ENCODE measurements at places on chromosomes 5 and 9. TPM values are rescaled to one million over a fixed set of nuclear protein-coding genes. Genes with fewer than 3 reads are reported as not detected.

The ROPN1L gene
- 1.9 TPM for total RNA-seq

The TYRP1 gene
- total RNA-seq: not detected

The CARD6 gene
- total RNA-seq: 8.6 TPM

The MSMP gene
- not detected for total RNA-seq

The NMUR2 gene
- not detected for total RNA-seq

The FOXI1 gene
- total RNA-seq: not detected

The RETREG1 gene
- 12.4 TPM for total RNA-seq

The TLX3 gene
- total RNA-seq: not detected

The ANKHD1 gene
- total RNA-seq: 109 TPM

The MEIKIN gene
- not detected for total RNA-seq

The SPINK5 gene
- 1.4 TPM for total RNA-seq

The GDNF gene
- total RNA-seq: 16.3 TPM

The AIF1L gene
- total RNA-seq: 11.6 TPM

The AGXT2 gene
- not detected for total RNA-seq

The FABP6 gene
- total RNA-seq: 1.4 TPM

The TEK gene
- 8.9 TPM for total RNA-seq

GRCh38 chr5:11522796-11523195 lies 381.4 kb downstream of the CTNND2 start:
- DNase-seq: no peak

DNA sequence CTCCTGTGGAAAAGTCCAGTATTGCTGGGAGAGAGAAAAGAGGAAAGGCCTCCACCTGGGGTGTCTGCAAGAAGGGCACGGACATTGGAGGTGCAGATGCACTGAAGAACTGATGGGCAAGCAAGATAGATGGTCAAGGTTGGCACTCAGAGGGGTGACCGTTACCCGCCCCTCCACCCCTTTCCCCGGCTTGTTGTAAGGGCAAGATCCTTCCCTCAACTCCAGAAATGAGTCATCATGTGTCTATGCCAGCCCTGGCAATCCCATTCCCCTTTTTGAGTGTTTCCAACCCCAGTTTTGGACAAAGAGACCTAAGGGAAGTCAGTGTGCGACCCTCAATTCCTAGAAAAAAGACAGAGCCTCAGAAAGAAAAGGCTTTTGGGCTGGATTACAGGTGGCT lies 34.9 kb upstream of the ATP6V1G1 start:
- DNase-seq: no peak

DNA sequence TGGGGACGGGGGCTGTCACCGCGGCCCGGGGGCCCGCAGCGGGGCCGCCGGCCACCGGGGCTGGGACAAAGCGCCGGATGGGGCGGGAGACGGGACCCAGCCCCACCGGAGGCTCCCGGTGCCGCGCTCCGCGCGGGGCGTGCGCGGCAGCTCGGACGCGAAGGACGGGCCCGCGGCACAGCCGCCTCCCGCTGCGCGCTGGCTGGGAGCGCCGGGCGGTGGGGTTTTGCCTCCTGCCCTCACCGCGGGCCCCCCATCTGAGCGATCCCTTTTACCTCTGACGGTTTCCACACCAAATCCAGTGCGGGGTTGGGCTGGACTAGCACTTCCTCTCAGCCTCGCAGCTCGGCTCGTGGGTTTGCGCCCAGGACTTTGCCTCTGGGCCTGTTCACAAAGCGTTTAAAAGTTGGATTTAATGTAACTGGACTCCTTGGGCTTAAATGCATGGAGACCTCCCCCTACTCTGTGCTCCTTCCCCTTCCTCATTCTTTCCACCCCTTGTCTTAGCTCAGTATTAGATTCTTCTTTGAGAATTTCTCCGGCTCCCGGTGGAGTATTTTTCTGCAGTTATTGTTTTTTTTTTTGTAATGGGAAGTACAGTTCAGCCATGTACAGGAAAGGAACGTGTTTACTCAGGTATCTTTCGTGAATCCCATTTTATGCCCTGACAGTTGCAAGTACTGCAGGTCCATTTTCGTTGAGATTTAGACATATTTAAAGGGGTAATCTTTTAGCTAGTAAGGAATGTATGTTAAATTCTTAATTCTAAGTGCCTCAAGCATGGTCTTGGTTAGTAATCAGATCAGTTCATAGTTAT lies 691 bp downstream of the FCHO2 start:
- DNase-seq: peak; percentile 78

GRCh38 chr5:60891667-60892066 lies 47.6 kb upstream of the ELOVL7 start:
- DNase-seq: no peak

DNA sequence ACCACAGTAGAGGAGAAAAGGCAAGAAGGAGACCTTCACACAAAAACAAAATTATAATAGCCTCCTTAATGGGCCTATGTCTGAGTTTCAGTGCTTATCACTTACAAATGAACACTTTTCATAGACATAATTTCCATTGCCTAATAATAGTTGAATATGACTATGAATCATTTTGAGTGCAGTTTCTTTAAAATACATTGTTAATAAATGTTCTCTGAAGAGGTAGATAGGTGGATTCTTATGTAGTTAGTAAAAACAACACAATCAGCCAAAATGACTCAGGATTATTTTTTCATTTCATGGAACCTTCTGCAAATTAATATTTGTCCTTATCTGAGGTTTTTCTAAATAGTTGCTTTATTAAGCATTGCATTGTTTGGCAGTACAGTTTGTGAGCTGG lies 45.6 kb downstream of the DAPK1 start:
- no peak for DNase-seq

DNA sequence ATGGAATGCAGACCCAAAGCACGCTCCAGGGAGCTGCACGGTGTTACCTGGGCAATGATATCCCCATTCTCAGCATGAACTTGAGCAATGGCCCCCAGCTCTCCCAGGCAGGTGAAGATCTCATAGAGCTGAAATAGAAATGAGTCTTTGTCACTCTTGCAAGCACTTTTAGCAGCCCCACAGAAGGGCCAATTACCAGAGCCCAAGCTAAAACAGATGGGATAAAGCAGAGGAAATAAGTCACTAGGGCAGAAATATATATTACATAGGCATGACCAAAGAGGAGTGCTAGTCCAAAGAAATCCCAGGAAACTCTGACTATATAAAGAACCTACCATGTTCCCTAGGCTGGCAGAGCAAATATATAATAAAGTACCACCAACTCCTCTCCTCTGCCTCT lies 97.3 kb downstream of the DPYSL3 start:
- DNase-seq: no peak

GRCh38 chr9:6068983-6069382 lies 53.6 kb upstream of the RANBP6 start:
- no peak for DNase-seq

DNA sequence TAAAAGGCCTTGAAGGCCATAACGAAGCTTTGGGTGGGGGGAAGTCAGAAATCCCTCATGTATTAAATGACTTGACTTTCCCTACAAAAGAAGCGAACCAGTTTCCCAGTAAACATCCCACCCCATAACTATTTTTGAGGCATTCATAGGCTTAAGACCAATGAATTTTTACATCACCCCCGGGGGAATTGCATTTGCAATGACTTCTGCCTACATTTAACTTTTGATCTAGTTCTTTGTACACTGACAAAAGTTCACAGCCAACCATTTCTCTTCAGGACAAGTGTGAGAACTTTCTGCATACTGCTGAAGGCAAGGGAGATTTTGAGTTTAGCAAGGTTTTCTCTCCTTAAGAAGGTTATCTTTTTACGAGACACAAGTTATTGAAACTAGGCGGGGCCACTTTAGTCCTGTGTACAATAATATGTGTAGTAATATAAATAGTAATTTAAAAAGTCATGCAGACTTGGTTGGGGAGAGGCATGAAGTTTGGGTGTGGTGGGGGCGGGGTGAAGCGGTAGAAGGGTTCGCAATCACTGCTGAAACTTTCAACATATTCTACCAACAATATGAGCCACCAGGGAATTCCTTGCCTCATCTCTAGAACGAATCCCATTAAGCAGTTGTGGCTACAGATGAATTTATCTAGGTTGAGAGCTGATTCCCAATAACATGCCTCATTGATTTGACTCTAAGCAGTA lies 2.5 kb downstream of the TJP2 start:
- no peak for DNase-seq

DNA sequence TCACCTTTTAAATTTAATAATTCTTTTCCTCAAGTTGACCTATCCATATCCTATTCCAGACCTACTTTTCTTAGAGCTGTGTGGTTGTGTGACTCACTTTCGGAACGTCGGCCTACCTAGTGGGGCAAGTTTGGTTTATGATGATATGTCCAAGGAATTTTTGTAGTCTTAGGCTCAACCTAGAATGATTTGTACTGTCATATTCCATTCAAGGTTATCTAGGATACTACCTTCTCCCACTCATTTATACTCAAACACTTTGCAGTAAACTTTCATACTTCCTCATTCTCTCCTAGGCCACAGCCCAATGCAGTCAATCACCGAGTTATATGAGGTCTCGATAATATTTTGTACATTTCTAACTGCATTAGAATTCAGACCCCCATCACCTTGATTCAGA lies 61.9 kb downstream of the PIK3R1 start:
- no peak for DNase-seq

- peak; percentile 84 for DNase-seq
Measured at GRCh38 chr9:137407590-137408300, 15.2 kb downstream of the EXD3 start.

DNA sequence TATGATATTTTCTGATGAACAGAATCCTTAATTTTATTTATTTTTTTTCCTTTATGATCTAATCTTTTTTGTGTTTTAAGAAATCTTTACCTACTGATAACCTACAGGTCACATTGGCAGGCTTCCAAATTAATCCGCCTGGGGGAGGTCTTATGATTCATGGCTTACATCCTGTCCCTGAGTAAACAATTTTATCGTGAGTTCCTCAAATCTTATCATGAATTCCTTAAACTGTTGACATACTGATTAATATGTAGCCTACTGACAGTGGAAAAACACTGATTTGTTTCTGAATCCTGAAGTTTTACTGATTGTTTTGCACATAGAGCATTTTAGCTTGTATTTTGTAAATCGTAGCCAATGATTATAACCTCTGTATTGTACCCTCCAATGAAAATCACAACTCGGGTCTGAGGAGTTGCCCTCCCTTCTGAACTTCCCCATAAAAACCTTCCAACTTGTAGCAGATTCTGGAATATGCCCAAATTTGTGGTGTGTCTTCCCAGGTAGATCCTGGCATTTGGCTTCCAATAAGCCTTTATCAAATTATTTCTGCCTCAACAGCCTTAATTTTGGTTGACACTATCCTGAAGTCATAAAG lies 105.6 kb downstream of the VCAN start:
- no peak for DNase-seq

- DNase-seq: no peak
Measured at GRCh38 chr5:132310141-132310834, 16.1 kb downstream of the SLC22A4 start.

GRCh38 chr9:110116543-110116885 lies 91.4 kb downstream of the C9orf152 start:
- DNase-seq: no peak

- DNase-seq: no peak
Measured at GRCh38 chr5:72172786-72173185, 65.5 kb downstream of the MAP1B start.

GRCh38 chr9:7894231-7894630 lies 94.7 kb upstream of the DMAC1 start:
- DNase-seq: no peak

GRCh38 chr5:33801292-33801691 lies 90.5 kb downstream of the ADAMTS12 start:
- DNase-seq: no peak

- peak; percentile 81 for DNase-seq
Measured at GRCh38 chr5:132007399-132008162, 3.9 kb downstream of the ACSL6 start.

DNA sequence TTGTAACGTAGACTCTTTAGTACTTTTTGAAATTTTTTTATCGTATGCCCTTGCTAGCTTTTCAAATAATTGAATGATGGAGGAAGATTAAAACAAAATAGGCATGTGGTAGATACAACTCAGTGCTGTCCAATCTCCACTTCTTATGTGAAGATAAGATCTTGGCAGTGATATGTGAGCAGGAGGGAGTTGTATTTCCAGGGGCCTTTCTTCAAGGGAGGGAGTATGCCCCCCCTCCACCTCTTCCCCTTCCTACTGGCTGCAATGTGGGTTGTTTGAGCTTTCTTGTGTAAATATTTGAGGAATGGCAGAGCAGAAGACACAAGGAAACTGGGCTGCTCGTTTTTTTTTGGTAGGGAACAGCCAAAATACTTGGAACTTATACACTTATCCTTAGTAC lies 374.9 kb downstream of the PSAT1 start:
- DNase-seq: no peak

DNA sequence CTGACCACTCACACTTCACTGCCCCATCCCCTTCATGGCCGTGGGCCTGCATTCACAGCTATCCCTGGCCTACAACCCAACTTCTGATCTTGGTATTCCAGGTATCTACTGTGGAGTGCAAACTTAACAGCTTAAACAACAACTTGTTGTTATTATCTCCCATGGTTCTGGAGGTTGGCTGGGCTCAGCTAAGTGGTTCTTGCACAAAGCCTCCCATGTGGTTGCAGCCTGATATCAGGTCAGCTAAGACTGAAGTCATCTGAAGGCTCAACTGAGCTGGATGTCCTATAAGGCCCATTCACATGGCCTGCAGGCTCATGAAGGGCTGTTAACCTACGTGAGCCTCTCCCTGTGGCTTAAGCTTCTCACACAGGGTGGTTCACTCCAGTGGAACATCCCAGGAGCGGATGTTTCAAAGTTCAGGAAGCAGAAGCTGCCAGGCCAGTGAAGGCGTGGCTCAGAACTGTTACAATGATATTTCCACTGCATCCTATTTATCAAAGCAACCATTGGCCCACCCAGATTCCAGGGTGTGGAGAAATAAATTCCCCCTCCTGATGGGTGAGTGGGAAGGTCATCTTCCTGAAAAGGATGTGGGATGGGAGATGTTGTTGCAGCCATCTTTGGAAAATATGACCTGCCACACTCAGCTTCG lies 30.0 kb upstream of the TRIO start:
- no peak for DNase-seq

GRCh38 chr5:4700069-4700468 lies 440.1 kb upstream of the ADAMTS16 start:
- DNase-seq: no peak

DNA sequence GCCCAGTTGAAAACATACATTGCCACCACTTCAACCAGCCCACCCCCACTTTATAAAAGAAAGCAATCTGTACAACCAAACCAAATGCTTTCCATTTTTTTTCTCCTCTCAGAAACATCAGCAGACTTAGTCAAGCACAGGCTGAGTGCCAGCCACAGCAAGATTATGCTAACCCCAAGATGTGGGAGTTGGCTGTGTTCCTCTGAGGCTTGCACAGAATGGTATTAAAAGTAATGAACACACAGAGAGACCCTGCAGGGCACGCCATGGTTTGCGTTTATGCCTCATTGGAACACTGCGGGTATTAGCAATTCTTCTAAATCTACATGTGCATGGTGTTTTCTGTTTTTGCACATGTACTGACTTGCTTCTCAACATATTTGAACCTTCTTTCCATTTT lies 419.9 kb upstream of the GRAMD2B start:
- no peak for DNase-seq

DNA sequence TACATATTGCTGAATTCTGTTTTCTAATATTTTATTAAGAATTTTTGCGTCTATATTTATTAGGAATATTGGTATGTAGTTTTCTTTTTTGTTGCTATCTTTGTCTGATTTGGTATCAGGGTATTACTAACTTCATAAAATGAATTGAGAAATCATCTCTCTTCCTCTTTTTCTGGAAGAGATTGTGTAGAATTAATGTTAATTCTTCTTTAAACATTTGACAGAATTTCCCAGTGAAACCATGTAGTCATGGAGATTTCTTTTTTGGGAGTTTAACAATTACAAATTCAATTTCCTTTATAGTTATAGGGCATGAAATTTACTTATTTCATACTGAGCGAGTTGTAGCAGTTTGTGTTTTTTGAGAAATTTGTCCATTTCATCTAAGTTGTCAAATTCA lies 3.3 kb upstream of the FAM170A start:
- no peak for DNase-seq
